Foreskin keratinocyte (primary cell): ENCODE measurements at places on chromosomes 13 and 19. TPM values are rescaled to one million over a fixed set of nuclear protein-coding genes. Genes with fewer than 3 reads are reported as not detected.

Gene FFAR1
- not detected in 2 replicates for polyA plus RNA-seq

Gene ZNF534
- polyA plus RNA-seq, result not detected in 2 replicates

Gene CRB3
- 16.8 and 17.1 TPM in 2 replicates for polyA plus RNA-seq

GRCh38 chr13:93620181-93620765, 393.7 kb downstream of the GPC6 start:
- no peak for DNase-seq

DNA sequence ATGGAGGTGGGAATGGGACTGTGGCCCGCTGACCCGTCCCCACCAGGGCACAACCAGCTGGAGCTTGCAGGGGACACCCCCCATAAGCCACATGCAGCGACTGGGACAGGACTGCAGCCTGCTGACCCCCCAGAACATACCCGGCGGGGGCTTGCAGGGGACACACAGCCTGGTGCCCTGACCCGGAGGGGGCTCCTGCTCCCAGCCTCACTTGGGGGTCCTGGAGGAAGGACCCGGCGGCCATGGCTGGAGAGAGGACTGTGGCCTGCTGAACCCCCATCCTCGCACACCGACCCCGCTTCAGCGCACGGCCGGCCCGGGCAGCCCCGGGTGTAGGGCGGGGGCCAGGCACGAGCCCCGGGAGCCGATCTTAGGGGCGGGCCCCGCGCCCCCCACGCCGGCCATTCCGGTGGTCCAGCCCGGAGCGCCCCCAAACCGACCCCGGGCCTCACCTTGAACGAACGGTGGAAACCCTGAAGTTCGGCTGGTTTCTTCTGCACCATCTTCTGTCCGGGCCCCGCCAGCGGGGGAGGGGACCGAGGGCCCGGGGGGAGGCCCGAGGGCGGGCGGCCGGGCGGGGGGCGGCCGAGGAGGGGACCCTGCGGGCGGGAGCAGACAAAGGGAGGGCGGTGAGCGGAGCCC, 574 bp downstream of the MKNK2 start:
- no peak for DNase-seq

DNA sequence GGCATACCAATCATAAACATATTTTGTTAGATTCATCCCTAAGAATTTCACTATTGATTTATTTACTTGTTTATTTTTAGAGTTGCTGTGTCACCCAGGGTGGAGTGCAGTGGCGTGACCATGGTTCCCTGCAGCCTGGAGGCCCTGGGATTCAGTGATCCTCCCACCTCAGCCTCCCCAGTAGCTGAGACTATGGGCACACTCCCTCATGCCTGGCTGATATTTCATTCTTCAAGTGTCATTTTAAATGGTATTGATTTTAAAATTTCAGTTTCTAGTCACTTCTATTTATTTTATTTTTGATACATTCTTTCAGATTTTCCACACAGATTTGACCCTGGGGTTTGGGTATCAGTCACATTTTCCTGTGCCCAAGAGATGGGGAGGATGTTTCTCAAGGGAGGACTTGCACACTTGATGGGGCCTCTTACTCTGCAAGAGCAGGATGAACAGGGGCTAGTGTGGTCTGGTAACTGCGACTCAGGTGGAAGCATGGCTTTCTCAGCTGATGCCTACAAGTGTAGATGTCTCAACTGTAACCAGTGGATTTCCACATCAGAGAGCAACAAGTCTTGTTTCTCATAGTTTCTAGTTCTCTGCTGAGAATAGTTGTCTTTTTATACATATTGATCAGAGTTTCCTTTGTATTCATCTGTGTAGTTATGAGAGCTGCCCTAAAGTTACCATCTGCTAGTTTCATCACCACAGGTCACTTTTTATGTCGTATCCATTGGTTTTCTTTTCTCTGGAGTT, 40.2 kb downstream of the CCNE1 start:
- DNase-seq, result no peak
